ENCODE measurements at places on chromosomes 4 and X. TPM values are rescaled to one million over a fixed set of nuclear protein-coding genes. Genes with fewer than 3 reads are reported as not detected.

GRCh38 chrX:90883479-90883878 is 551.2 kb upstream of the PABPC5 start:
- H3K4me1 ChIP-seq = no peaks in the 10 kb centered on the region
- no peak overlapping the region for H3K27ac ChIP-seq
- no peak overlapping the region for H3K4me3 ChIP-seq
- no peaks in the 10 kb centered on the region for H3K36me3 ChIP-seq

- no peaks in the 10 kb centered on the region for H3K4me1 ChIP-seq
- no peaks in the 10 kb centered on the region for H3K27me3 ChIP-seq
- H3K4me3 ChIP-seq = no peak overlapping the region
- no peak for DNase-seq
- no peak overlapping the region for H3K27ac ChIP-seq
These were observed 948.7 kb downstream of the PCDH18 start for GRCh38 chr4:136583567-136583966.

- no peak overlapping the region for H3K27ac ChIP-seq
- no peaks in the 10 kb centered on the region for H3K36me3 ChIP-seq
- no peaks in the 10 kb centered on the region for H3K27me3 ChIP-seq
- DNase-seq = no peak
- H3K4me1 ChIP-seq = no peaks in the 10 kb centered on the region
These were observed 15.2 kb downstream of the CAPN6 start for GRCh38 chrX:111254896-111255693.

DNA sequence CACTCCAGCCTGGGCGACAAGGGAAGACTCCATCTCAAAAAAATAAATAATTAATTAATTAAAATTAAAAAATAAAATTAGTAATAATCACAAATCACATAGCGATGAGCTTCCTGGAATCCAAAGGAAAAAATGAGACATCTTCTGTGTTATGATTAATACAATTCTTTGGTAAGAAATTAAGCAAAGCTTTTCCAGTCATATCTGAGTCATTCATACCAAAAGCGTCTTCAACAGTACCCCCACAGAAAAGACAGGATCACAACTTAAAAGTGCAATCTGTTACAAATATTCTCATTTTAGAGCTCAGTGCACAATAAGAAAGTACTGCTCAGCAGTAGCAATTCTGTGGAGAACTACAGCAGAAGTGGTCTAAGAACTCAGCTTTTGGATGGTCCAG is 168.5 kb upstream of the MXRA5 start:
- no peak for DNase-seq
- H3K27ac ChIP-seq = no peak overlapping the region
- no peaks in the 10 kb centered on the region for H3K27me3 ChIP-seq
- H3K36me3 ChIP-seq = no peaks in the 10 kb centered on the region
- H3K4me3 ChIP-seq = no peak overlapping the region

GRCh38 chr4:185358959-185359358 is 36.8 kb downstream of the LRP2BP start:
- H3K36me3 ChIP-seq = peaks cover 60% of the 10 kb centered on the region
- no peak overlapping the region for H3K4me3 ChIP-seq
- no peak overlapping the region for H3K27ac ChIP-seq
- no peaks in the 10 kb centered on the region for H3K27me3 ChIP-seq
- no peaks in the 10 kb centered on the region for H3K4me1 ChIP-seq

GRCh38 chr4:141240259-141240658 is 19.6 kb downstream of the ZNF330 start:
- no peak overlapping the region for H3K4me3 ChIP-seq
- no peaks in the 10 kb centered on the region for H3K27me3 ChIP-seq
- DNase-seq = no peak
- H3K36me3 ChIP-seq = no peaks in the 10 kb centered on the region
- H3K4me1 ChIP-seq = no peaks in the 10 kb centered on the region

DNA sequence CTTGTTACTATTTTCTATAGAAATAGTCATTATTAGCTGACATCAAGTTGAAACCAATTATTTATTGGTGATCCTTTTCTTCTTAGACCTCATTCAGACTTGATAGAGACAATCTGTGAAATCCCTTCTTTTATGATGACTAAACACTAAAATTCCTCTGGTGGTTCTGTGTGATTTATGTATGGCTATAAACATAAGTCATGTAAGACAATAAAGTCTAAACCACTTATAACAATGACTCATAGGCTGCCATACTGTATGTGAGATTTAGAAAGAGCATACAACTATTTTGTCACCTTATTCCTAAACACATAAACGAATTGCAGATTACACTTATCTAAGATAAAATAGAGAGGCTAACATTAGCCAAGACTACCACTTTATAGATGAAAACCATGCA is 101.1 kb upstream of the PRR32 start:
- H3K27ac ChIP-seq = no peak overlapping the region
- DNase-seq = no peak
- no peaks in the 10 kb centered on the region for H3K4me1 ChIP-seq

DNA sequence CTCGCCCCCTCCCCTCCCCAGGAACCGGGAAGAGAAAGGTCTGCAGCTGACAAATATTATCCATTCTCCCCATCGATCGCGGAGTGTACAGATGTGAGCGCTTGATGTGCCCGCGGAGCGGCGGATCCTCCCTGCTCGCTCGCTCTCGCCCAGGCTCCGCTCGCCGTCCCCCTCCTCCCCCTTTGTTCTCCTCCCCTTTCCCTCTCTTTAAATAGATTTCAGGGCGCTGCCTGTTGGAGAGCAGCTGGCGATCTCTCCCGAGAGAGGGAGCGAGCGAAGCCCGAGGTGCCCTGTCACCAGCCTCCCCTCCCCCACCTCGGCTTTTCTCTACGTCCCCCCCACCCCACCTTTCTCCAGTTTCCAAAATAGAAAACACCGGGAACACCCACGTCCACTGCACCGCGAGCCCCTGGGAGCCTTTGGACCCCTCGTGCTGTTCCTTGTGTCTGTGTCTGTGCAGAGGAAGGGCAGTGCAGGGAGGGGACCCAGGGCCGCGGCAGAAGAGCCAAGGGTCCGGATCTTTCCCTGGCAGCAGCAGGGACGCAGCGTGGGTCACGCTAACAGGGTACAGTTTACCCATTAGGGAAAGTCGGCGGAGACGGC is 56.6 kb upstream of the BCOR start:
- no peak for DNase-seq
- peak overlapping the region; percentile 59 for H3K4me3 ChIP-seq
- H3K27me3 ChIP-seq = no peaks in the 10 kb centered on the region
- no peaks in the 10 kb centered on the region for H3K36me3 ChIP-seq
- peak overlapping the region; percentile 74 for H3K27ac ChIP-seq
- peaks cover 12% of the 10 kb centered on the region for H3K4me1 ChIP-seq

DNA sequence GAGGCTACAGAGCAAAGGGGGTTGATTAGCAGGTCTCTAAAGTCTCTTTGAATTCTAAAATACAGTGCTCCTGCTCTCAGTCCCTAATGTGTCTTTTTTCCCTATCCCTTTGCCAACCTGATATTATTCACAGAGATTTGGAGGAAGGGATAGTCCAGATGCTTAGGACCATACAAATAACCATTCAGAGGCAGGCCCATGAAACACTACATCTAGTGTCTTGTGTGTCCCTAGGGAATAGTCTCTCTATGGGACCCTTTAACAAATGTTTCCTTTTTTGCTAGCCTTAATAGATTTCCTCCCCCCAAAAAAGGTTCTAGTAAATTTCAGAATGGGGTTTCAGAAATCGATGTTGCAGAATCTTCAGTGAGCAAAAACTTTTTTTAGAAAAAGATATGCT is 1.7 kb downstream of the NR0B1 start:
- no peaks in the 10 kb centered on the region for H3K27me3 ChIP-seq
- no peaks in the 10 kb centered on the region for H3K36me3 ChIP-seq
- no peaks in the 10 kb centered on the region for H3K4me1 ChIP-seq
- H3K27ac ChIP-seq = no peak overlapping the region
- no peak for DNase-seq

GRCh38 chr4:107935246-107935645 is 3.9 kb downstream of the CYP2U1 start:
- DNase-seq = no peak
- no peak overlapping the region for H3K4me3 ChIP-seq
- H3K36me3 ChIP-seq = no peaks in the 10 kb centered on the region
- no peak overlapping the region for H3K27ac ChIP-seq
- H3K4me1 ChIP-seq = peaks cover 34% of the 10 kb centered on the region

GRCh38 chr4:74206088-74206825 is 48.3 kb downstream of the MTHFD2L start:
- H3K27me3 ChIP-seq = no peaks in the 10 kb centered on the region
- H3K27ac ChIP-seq = no peak overlapping the region
- H3K36me3 ChIP-seq = peaks cover 19% of the 10 kb centered on the region
- no peaks in the 10 kb centered on the region for H3K4me1 ChIP-seq
- H3K4me3 ChIP-seq = no peak overlapping the region

- no peaks in the 10 kb centered on the region for H3K36me3 ChIP-seq
- H3K4me3 ChIP-seq = peak overlapping the region; percentile 95
- no peaks in the 10 kb centered on the region for H3K27me3 ChIP-seq
- H3K4me1 ChIP-seq = no peaks in the 10 kb centered on the region
- peak overlapping the region; percentile 74 for H3K27ac ChIP-seq
These were observed 2.7 kb downstream of the ELOVL6 start for GRCh38 chr4:110195561-110196205.

DNA sequence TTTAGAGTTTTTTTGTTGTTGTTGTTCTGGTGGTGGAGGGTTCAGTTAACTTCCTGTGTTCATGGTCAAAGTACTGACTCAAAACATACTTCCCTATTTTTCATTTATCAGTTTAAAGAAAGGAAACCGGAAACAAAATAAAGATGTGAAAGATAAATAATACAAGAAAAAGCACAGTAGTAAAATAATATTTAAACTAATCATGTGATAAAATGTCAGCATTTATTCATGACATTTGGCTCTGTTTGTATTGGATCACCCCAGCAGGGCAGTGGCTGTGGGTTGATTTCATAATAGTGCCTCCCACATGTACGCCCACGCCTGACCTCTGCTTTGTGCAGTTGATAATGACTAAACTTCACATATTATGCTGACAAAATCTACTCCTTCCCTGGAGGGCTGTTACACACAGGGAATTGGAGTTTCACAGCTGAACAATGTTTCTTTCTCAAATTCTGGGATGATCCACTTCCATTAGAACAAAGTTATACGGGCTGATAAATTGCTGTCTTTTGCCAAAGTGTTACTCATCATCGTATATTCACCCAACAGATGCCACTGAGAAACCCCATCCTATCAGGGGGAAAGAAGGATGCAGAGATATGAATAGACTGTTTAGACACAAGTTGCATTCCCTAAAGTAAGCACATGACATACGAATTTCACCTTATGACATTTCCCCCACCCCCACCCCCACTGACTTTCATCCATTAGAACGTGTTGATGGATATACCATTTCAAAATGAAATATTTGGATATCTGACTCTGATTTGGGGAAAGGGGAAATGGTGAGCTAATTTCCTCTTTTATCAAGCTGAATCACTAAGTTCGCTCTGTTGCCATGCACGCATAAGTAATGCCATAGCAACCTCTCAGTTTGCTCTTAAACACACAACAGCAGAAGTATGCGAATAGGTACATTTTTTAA is 48.3 kb downstream of the AMELX start:
- H3K27ac ChIP-seq = peak overlapping the region; percentile 62
- H3K27me3 ChIP-seq = no peaks in the 10 kb centered on the region
- no peak overlapping the region for H3K4me3 ChIP-seq
- H3K36me3 ChIP-seq = no peaks in the 10 kb centered on the region
- DNase-seq = peak; percentile 64
- H3K4me1 ChIP-seq = no peaks in the 10 kb centered on the region

DNA sequence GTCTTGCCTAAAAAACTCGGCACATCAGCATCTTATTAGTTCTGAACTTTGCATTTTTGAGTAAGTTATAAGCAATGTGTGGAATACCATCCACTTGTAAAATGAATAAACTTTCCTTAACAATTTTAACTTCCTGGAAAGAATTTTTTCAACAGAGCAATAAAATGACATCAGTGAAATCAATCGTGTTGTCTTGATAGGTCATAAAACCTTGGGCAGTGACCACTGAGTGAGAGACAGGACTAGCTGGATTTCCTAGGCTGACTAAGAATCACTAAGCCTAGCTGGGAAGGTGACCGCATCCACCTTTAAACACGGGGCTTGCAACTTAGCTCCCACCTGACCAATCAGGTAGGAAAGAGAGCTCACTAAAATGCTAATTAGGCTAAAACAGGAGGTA is 403.0 kb upstream of the CNKSR2 start:
- no peak overlapping the region for H3K4me3 ChIP-seq
- no peaks in the 10 kb centered on the region for H3K4me1 ChIP-seq
- H3K27ac ChIP-seq = no peak overlapping the region
- no peaks in the 10 kb centered on the region for H3K36me3 ChIP-seq
- H3K27me3 ChIP-seq = no peaks in the 10 kb centered on the region
- no peak for DNase-seq

GRCh38 chrX:136032370-136032769 is 47.1 kb downstream of the SLC9A6 start:
- H3K27me3 ChIP-seq = no peaks in the 10 kb centered on the region
- no peak overlapping the region for H3K4me3 ChIP-seq
- H3K4me1 ChIP-seq = peaks cover 5% of the 10 kb centered on the region
- H3K36me3 ChIP-seq = no peaks in the 10 kb centered on the region

DNA sequence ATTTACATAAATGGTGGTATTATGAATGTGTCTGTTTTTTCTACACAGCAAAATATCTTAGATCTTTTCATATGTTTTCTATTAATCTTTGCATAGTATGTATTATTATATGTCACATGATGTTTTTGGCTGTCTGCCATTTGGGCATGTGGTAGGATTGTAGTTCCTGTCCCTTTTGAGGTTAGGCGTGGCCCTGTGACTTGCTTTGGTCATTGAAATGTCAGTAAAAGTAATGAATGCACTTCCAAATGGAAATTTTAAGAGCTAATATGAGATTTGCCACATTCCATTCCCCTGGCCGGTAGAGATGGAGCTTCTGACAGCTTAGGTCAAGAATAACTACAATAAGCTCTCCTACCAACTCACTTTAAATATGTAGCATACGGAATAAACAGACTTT is 45.1 kb downstream of the JADE3 start:
- no peak for DNase-seq
- H3K36me3 ChIP-seq = no peaks in the 10 kb centered on the region
- no peak overlapping the region for H3K4me3 ChIP-seq
- H3K4me1 ChIP-seq = no peaks in the 10 kb centered on the region
- H3K27ac ChIP-seq = no peak overlapping the region

Gene LUZP4
- total RNA-seq = not detected

Gene MXRA5
- 2.1 TPM for total RNA-seq

Gene CNGA1
- total RNA-seq = 0.77 TPM

Gene SYP
- 1.0 TPM for total RNA-seq

Gene NSG1
- not detected for total RNA-seq

Gene ARHGEF6
- 25.4 TPM for total RNA-seq

Gene SULT1B1
- total RNA-seq = 0.24 TPM

Gene TLR2
- 3.7 TPM for total RNA-seq

Gene ARX
- total RNA-seq = 4.6 TPM

Gene GAGE13
- not detected for total RNA-seq

Gene NXF2
- total RNA-seq = not detected

Gene RHOH
- total RNA-seq = 0.68 TPM
